Fibroblast of villous mesenchyme (primary cell): ENCODE measurements at places on chromosomes 16 and 17.

- DNase-seq: no peak
Observed at GRCh38 chr17:69815406-69815805, 259.6 kb upstream of the KCNJ16 start.

- DNase-seq: no peak
Observed at GRCh38 chr17:45334231-45334630, 17.4 kb upstream of the MAP3K14 start.

DNA sequence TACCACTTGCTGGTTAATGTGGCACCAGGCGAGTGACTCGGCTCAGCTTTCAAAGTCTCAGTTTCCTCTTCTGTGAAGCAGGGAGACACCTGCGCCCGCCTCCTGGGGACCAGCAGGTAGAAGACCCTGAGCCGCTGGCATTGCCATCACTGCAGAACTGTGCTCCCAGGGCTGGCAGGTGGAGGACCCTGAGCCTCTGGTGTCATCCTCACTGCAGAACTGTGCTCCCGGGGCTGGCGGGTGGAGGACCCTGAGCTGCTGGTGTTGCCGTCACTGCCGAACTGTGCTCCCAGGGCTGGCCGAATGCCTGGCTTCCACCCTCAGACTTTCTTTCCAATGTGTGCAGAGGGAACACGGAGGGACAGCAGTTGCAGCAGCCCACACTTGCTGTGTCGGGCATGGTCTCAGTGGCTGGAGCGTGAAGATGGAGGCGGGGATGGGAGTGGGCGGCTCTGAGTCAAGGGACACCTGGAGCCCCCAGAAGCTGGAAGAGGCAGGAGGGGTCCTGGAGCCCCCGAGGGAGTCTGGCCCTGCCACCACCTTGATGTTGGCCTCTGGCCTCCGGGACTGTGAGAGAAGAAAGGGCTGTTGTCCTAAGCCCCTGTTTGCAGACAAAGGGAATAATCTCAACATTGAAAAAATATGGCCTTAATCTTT lies 75.8 kb upstream of the METTL9 start:
- no peak for DNase-seq

DNA sequence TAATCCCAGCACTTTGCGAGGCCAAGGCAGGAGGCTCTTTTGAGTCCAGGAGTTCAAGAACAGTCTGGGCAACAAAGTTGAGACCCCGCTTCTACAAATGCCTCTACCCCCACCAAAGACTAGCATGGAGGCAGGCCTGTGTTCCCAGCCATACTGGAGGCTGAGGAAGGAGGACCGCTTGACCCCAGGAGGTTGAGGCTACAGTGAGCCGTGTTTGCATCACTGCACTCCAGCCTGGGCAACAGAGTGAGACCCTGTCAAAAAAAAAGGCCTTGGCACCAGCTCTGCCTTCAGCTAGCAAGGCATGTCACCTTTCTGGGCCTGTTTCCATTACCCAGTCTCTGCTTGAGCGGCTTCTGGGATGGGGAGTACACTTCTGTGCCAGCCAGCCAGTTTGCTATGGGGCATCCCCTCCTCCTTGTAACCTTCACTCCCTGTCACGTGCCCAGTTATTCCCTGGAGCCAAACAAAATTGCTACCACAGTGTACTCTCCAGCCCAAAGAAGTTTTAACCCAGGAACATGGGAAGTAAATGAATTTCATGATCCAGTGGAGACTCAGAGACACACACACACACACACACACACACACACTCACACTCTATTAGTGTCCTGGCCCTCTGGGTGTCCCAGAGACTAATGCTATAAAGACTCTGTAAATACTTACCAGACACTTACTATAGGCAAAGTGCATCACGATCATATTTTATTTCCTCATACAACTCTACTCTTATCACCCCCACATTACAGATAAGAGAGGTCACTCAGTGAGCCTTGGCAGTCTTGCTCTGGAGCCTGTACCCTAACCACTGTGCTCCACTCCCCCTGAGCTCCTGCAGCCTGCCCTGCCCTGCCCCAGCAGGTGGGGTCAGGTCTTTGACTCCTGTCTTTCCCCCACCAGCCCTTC lies 2.5 kb downstream of the CISD3 start:
- no peak for DNase-seq

- DNase-seq: no peak
Observed at GRCh38 chr17:64998436-64999190, 57.9 kb downstream of the GNA13 start.

GRCh38 chr16:13999895-14000425 lies 71.2 kb upstream of the MRTFB start:
- no peak for DNase-seq

- no peak for DNase-seq
Observed at GRCh38 chr16:22316411-22316811, 19.2 kb downstream of the POLR3E start.

GRCh38 chr16:75096656-75097055 lies 19.9 kb downstream of the LDHD start:
- DNase-seq: no peak

DNA sequence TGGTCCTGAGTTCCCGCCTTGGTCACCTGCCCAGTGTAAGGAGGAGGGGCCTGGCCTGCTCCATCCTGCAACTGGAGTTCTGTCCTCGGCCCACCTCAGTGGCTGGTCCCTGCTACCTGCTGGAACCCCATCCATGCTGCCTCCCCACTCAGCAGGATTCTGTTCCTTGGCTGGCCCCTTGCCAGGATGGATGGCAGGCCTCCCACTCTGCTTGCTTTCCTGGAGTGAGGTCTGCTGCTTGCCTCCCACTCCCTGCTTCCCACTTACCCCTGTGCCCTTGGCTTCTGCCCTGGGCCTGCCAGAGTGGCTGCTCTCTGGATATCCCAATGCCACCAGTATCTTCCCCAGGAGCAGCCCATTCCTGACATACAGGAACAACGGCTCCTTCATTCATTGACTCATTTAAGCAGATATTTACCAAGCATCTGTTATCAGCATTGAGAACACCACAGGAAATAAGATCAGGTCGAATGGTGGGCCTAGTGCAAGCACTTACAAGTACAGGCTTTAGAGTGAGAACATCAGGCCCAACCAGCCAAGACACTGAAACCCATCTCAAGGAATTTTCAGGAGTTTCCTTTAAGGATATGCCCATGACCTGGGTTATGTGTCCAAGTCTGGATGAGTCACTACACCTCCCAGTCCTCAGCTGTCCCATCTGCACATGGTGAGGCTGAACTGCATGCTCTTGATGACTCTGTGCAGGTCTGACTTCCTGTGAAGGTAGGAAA lies 17.0 kb upstream of the RPRML start:
- peak; percentile 22 for DNase-seq

GRCh38 chr17:79915850-79916430 lies 76.7 kb upstream of the CBX4 start:
- peak; percentile 52 for DNase-seq

DNA sequence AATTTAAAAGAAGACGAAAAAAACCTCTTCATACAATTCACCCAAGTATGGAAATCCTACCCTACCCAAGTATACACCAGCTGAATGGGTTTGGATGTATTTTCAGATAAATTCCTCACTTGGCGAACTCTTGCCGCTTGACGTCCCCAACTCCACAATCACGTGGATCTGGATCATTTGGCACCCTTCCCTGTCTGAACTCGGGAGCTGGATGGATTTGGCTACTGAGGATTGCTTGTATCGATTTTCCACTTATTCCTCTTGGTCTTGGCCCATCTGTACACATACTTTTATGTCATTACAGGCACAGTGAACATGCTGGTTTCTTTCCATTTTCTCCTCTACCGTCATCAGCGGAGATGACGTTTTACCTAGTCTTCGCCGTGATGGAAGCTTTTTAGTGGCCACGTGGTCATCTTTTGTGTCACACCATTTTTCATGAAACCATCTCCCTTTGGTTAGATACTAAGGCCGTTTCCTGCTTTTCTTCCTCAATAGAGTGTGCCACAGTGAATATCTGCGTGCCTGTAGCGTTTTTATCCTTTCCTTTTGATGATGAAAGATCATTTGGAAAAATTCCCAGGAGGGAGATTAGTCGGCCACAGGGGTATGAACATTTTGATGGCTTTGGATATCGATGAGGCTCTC lies 47.1 kb downstream of the CMIP start:
- DNase-seq: peak; percentile 34

- DNase-seq: no peak
Observed at GRCh38 chr17:14311186-14311705, 10.4 kb downstream of the HS3ST3B1 start.

GRCh38 chr17:21291357-21291756 lies 6.8 kb downstream of the MAP2K3 start:
- DNase-seq: no peak

DNA sequence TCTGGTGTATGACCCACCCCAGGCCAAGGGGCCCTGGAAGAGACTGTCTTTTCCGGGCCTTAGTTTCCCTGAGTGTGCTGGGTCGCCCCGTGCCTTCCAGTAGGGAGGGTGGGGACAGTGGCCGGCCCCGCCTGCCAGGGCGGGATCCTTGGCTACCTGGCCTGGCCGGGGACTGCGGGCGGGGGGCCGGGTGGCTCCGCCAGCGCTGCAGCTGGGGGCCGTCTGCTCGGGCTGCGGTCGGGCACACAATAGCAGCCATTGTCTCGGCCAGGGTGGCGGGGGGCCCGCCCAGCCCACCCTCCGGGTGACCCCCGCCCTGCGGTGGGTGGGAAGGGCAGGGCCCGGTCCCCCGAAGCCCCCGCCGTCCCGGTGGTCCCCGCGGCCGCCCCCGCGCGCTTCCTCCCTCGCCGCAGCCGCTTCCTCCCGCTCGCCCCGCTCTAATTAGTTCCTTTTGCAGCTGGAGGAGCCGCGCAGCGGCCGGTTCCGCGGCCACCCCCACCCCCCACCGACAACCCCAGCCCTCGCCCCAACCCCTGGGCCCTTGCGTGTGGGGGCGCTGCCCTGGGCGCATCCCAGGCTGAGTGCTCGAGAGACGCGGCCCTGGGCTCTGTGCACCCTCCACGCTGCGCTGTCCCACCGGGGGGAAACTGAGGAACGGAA lies 11.6 kb downstream of the GLIS2 start:
- DNase-seq: no peak

DNA sequence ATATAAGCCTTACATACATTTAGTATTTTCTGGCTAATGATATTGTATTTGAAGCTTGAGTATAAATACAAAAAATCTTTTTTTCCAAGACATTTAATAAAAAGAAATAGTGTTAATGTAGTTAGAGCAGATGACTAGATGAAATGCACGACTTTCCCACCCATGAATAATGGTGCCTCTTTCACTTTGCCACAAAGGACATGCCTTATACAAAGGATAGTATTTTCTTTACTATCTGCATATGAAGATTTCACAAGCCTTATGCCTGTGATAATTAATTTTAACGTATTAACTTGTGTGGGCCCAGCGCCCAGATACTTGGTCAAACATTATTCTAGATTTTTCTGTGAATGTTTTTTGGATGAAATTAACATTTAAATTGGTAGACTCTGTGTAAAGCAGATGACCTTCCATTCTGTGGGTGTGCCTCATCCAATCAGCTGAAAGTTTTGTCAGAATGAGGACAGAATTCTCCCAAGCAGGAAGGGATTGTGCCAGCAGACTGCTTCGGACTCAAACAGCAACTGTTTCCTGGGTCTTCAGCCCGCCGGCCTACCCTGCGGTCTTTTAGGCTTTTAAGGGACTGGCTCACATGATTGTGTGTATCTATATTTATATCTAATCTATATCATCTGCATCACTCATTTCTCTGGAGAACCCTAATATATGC lies 115.4 kb downstream of the USP22 start:
- no peak for DNase-seq

- DNase-seq: no peak
Observed at GRCh38 chr16:38941-39892, 14.2 kb downstream of the POLR3K start.
